ENCODE measurements at places on chromosomes 6 and 20.

- DNase-seq: no peak
Measured at GRCh38 chr6:21100991-21101390, 492.6 kb upstream of the SOX4 start.

DNA sequence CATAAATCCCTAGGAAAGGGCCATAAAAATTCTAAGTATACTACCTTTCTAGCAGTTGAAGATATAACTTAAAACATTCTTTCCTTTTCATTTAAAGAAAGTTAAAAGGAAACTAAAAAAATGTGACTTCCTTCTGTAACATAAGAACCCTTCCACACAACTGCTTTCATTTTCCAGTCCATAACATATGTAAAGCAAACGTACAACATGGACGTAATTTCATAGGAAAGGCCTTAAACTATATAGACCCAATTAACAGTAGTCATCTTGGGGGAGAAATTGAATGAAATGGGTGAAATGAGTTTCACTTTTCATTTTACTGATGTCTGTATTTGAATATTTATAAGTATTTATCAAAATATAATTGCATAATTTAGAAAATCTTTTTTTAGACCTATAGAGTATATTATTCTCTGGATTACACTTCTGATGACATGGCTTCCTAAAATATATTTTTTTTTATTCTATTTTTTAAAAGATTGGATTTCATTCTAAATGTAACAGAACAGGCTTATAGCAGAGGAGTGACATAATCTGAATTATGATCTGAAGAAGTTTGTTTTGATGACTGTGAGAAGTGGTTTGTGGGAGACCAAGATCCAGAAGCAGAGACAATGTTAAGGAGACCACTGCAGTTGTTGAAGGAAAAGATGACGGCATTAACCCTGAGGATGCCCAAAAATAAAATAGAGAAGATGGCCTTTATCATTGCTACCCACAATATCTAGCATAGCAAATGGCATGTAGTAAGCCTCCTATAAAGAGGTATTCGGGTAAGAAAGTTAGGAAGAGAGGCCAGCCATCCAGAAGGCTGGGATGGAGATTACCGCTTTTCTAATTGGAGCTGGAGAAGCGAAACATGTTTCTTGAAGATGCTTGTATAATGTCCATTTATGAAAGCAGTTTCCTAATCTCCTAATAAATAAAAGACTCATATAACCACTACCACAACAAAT lies 260.4 kb downstream of the PTPRK start:
- no peak for DNase-seq

GRCh38 chr6:112253498-112253840 lies 898 bp downstream of the LAMA4 start:
- DNase-seq: no peak

DNA sequence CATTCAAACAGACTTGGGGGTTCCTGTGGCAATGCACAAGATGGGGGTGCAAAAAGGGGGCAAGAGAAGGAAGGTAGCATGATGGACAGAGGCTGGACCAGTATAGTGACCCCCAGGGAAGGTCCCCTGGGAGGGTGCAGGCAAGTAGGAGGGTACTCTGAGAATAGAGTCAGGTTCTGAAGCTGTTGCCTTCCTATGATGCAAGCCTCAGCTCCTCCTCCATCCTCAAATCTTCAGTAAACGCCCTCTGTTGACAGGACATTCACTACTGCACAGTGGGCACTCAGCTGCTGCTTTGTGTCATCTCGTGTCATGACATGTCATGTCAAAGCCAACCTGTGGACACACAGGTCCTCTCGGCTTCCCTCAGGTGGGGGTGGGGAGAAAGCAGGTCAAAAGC lies 5.8 kb upstream of the SDCBP2 start:
- DNase-seq: no peak

GRCh38 chr6:165883851-165884640 lies 221.0 kb upstream of the PDE10A start:
- no peak for DNase-seq

DNA sequence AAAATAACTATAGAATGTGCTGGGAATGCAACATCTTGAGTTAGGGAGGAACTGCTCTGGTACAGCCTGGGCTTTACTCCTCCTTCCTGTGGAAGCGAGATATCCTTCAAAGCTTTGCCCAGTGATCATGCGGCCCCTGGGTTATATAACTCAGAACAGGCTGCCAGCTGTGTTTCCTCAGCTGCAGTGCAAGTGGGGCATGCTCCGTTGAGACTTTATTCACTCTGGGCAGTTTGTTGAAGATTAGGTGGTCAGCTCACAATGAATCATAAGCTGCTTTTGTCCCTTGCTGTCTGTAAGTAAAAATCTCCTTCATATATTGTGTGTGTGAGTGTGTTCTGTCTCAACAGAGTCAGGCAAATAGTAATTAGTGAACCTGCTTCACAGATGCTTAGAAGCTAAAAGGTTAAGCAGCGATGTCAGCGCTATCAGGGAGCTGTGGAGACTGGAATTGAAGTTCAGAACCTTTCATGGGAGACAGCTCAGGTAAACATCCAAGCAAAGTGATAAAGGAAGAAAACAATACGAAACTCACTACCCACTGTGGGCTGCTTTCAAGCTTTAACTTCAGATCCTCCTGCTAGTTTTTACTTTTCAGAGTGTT lies 688.4 kb downstream of the HTR1B start:
- no peak for DNase-seq
